Right ventricle myocardium superior (tissue), 1 donor: ENCODE measurements at places on chromosomes 12 and 14. TPM values are rescaled to one million over a fixed set of nuclear protein-coding genes. Genes with fewer than 3 reads are reported as not detected.

- DNase-seq: no peak
Observed at GRCh38 chr12:19867151-19867550, 427.9 kb downstream of the AEBP2 start.

DNA sequence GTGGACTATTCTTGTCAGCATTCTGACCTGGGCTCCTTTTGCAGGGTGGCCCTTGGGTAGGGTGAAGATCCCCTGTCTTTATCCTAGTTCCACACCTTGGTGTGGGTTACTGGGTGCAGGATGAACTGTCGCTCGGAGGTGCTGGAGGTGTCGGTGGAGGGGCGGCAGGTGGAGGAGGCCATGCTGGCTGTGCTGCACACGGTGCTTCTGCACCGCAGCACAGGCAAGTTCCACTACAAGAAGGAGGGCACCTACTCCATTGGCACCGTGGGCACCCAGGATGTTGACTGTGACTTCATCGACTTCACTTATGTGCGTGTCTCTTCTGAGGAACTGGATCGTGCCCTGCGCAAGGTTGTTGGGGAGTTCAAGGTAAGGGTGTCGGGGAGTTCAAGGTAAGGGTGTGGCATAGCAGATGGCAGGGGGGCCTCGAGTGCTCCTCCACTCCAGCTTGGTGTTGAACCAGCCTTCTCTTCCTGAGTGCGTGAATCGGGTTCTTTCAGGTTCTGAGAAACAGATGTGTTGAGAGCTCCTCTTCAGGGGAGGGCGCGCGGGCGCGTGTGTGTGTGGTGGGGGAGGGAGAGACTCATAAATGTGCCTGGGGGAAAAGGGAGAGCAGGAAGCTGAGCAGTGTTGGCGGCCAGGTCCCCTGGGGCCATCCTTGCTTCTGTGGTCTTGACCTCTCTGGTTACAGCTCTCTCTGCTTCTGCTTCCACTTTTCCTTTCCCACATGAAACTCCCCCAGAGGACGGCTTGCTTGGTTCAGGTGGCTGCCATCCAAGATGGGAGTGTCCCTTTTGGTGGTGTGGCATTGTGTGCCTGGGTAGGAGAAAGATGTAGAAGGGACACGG, 4.0 kb downstream of the ATG101 start:
- DNase-seq: no peak

DNA sequence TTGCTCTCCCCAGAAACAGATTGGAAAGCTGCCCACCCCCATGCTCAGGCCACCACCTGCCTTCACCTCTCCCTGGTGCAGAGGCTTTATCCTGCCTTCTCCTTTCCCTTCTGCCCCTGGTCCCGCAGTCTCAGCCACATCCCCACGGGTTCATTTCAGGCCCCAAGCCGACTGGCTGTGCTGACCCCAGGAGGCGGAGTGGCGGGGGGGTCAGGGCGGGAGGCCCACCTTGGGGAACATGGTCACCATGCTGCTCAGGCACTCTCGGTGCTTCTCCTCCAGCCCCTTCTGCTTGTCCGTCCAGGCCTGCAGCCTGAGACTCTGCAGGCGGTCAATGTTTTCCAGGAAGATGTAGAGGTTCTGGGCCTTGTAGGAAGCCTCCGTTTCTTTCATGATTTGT, 6.9 kb downstream of the FAM186B start:
- no peak for DNase-seq

- DNase-seq: no peak
Observed at GRCh38 chr14:25431211-25432076, 381.5 kb upstream of the STXBP6 start.

DNA sequence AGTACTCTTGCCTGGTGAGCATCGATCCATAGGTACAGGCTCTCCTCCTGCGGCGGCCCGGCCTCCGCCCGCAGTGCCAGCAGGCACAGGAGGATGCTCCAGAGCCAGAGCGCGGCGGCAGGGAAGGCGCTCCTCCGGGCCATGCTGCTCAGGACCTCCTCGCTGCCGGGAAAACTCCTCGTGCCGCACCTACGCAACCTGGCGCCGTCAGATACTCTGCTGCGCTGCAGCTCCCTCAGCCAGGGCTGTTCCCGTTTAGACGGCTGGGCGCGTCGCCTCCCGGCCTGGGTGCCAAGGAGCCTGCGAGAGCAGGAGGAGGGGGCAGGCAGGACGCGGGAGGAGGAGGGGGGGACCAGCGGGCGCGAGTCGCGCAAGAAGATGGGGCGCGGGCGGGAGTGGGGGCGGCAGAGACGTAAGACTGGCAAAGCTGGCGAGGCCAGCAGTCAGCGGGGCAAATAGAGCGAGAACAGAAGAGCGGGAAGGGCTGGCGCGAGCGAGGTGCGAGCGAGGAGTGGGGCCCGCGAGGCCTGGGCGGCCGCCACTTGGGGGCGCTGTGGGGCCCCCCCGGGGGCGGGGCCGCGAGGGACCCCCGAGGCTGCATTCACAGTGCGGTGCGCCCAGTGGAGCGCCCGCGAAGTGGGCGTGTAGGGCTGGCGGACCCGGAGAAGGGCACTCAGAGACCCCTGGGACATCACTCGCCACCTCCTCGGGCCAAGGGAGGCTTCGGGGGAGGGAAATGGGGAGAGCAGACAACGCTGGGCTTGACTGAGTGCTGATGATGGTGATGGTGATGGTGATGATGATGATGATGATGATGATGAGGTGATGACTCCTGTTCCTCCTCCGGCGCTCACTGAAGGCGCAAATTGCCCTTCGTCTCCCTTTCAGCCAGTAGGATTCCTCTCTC, at the start of gene WIF1:
Gene WIF1 (minus strand): TSS at position 257 of the 907 bp plus-strand sequence. CDS start 114 bp downstream, at position 143.
- DNase-seq: peak; percentile 43

DNA sequence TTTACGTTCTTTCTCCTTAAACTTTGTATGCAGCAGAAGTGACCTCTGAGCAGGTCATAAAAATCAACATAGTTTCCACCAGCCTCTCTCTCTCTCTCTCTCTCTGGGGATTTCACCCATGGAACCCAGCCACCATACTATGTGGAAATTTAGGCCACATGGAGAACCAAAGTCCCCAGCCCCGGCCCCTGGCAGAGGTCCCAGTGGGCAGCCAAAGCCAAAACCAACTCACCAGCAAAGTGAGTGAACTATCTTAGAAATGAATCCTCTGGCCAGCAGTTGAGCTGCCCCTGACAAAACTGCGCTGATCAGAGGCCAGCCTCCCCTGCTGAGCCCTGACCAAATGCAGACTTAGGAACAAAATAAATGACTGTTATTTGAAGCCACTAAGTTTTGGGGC, 9.2 kb downstream of the DUSP6 start:
- DNase-seq: peak; percentile 84

DNA sequence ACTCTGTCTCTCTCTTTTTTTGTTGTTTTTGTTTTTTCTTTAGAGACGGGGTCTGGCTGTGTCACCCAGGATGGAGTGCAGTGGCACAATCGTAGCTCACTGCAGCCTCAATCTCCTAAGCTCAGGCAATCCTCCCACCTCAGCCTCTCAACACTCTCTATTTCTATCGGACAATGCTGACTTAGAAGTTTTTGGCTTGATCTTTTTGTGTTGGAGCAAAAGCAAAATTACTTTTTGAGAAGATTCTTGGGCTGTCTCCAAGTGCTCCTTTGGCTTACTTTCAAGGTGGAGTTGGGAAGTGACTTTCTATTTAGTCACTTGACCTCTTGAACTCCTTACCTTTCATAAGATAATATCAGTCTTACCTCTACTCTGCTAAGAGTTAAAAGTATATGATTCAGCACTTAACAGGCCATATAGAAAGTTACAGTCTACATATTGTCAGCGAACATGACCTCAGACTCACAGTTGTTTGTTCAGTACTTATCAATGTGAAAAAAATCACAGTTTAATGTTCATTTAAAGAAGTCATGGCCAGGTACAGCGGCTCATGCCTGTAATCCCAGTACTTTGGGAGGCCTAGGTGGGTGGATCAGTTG, 15.4 kb upstream of the MIA2 start:
- DNase-seq: no peak

Gene CCDC38
- 0.08 TPM for total RNA-seq

Gene ARID4A
- total RNA-seq: 15.4 TPM

Gene RPL10L
- not detected for total RNA-seq

Gene P2RX2
- total RNA-seq: not detected

Gene RPGRIP1
- 0.27 TPM for total RNA-seq

Gene ANAPC7
- 32.6 TPM for total RNA-seq
